Cortex of kidney (tissue), 1 donor: ENCODE measurements at places on chromosomes 4 and X.
A peak's percentile ranks its signal among the peaks of the same experiment; 100 is the strongest.

DNA sequence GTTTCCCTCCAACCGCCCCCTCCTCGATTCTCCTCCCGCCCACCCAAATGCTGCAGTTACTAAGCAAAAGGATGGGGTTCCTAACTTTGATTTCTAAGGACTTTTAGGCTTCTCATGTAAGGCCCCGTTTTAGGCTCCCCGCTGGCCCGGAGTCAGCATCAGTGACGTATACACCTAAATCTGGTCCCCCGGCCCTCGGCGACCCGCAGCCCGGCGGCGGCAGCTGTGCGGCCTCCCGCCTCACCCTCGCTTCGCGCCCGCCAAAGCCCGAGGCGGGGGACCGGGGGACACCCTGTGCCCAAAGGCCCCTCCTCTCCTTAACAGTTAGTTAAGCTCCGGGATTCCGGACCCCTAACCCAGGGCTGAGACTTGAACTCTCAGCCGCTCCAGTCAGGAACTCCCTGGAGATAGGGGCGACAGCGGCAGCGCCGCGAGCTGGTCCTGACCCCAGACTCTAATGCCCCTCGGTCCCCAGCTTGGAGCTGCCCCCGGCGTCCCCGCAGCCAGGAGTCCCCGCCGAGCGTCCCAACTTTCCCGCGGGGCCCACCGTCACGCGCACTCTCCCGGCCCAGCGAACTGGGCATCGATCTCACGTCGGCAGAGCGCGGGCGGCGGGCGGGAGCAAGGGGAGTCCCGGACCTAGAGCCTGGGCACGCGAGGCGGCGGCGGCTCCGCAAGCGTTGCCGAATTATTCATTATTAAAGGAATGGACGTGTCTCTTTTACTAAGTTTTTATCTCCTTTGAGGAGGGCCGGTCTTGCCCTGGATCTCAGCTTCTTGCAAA lies 1.5 kb upstream of the NR3C2 start:
- DNase-seq: no peak

GRCh38 chrX:64843224-64843623 lies 133.0 kb downstream of the ZC4H2 start:
- DNase-seq: no peak

GRCh38 chr4:151195801-151196200 lies 81.2 kb upstream of the PRSS48 start:
- no peak for DNase-seq

GRCh38 chr4:142129931-142130330 lies 493.5 kb downstream of the IL15 start:
- no peak for DNase-seq

- DNase-seq: no peak
Measured at GRCh38 chrX:77743720-77744119, 42.3 kb downstream of the ATRX start.

- no peak for DNase-seq
Measured at GRCh38 chrX:16103625-16104024, 19.7 kb upstream of the GRPR start.

- DNase-seq: no peak
Measured at GRCh38 chr4:42416017-42416416, 18.7 kb downstream of the SHISA3 start.

GRCh38 chrX:48978226-48978625 lies 6.6 kb upstream of the KCND1 start:
- DNase-seq: no peak

- DNase-seq: no peak
Measured at GRCh38 chrX:98068024-98068580, 1184.4 kb downstream of the RPA4 start.

DNA sequence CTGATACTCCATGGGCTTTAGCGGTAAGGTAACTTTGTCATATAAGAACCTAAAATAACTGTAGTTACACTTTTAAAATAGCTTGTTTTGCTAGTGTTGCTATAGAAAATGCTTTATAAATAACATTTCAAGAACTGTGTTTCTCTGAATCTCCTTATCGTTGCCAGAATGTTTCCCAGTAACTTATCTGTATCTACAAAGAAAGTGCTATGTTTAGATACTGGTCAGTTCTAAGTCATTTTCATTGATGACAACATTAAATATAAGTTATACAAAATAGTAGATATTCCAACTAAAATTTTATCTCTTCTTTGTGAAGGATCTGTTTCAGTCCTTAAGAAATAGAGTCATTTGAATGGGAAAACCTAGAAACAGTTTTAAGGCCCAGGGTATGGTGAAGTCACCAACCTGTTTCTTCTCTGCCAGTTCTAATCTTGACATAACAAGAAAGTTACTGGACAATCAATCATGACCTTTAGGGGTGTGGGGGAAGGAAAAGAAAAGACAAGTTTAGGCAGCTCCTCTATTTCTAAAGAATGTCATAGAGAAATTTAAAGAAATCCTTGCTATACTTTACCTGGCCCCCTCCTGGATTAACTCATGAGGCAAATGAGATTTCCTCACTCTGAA lies 425.9 kb downstream of the RPA4 start:
- DNase-seq: no peak

- DNase-seq: no peak
Measured at GRCh38 chr4:83212041-83212851, 72.4 kb downstream of the COQ2 start.

DNA sequence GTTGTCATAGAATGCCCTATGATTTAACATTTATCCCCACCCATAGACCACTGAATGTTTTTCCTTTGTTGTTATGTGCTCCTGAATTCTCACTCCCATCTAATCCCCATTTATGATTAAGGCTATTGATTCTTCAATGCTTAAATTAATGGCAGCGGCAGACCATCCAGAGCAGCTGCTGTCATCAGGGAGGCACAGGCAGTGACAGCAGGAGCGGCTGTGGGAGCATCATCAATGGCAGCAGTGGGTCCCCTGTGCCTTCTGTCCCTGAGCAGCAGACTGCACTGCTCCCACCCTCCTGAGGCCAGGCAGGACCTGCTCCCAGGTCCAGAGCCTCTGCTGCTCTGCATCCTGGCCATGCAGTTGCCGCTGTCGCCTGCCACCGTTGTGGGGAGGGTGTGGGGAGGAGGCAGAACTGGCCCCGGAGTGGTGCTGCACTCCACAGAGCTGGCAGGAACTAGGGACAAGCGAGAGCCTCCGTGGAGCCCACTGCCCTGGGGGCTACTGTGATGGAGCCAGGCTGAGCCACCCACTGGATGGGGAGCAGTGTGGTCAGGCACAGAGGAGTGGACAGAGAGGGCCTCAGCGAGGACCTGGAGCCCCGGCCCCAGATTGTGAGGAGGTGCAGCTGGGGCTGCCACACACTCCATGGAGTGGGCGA lies 29.0 kb downstream of the NAA11 start:
- DNase-seq: no peak

GRCh38 chr4:13705521-13706041 lies 78.1 kb upstream of the BOD1L1 start:
- DNase-seq: no peak

GRCh38 chr4:149766135-149766534 lies 49.5 kb downstream of the IQCM start:
- DNase-seq: no peak

- no peak for DNase-seq
Measured at GRCh38 chr4:188428935-188429334, 289.7 kb downstream of the TRIML1 start.

DNA sequence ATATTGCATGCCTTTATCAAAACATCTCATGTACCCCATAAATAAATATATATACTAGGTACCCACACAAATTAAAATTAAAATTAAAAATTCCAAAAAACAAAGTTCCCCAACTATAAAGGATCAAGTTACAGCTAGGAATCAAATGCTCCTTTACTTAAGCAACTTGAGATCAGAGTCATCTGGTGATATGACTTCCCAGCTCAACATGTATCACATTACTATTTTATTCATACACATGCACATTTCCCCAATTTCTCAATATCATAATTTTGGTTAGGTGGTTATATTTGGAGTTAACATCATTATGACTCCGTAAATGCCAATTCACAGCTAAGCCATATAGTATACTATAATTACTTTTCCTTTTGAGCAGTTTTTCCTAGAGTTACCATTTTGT lies 60.9 kb downstream of the CLOCK start:
- DNase-seq: no peak

DNA sequence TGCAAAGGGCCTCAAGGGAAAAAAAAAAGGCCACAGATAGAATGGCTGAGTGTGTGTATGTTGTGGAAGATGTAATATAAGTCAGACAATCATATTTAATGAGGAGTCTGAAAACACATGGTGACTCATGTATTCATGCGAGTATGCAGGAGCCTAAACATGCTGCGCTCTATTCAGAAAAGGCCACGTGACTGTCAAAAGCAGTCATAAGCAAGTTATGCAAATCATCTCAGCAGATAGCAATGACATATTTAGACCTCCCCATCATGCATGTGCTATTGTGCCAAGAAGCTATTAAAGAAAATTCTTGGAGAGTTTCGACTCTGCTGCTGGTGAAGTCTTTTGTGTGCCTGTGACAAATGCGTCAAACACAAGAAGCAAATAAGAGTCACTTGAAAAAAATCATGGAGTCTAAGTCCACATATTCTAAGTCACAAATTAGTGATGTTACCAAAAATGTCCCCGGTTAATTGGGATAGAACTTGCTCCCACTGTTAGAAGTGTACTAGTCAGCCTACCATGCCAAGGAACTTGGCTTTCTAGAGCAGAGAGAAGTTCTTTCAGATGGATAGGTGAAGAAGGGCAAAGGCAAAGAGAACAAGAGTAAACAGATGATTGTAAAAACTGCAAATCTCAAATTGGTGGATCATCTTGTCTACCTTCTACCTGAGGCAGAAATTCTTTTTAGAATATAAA lies 5.0 kb downstream of the LNX1 start:
- DNase-seq: no peak

DNA sequence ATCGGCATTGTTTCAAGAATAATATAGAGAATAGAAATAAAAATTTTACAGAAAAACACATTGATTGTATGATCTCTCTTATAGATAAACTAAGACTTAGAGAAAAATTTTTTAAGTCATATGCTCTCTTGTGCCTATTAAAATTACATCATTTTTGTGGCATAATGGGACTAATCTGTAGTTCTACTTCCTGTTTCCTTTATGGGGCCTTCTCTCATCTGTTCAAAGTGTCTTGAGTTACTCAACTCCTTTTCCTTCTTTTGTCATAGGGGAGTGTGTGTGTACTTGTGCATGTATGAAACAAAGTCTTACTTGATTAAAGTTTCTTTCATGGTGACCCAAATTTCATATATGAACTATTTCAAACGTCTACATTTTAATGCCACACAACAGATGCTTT lies 1448.9 kb upstream of the TENM3 start:
- no peak for DNase-seq

- DNase-seq: no peak
Measured at GRCh38 chrX:86805241-86805640, 657.0 kb downstream of the DACH2 start.

- no peak for DNase-seq
Measured at GRCh38 chrX:106484233-106484632, 127.5 kb upstream of the RADX start.

GRCh38 chrX:150966235-150966634 lies 16.9 kb upstream of the HMGB3 start:
- no peak for DNase-seq

GRCh38 chr4:47713129-47713834 lies 124.6 kb downstream of the CORIN start:
- DNase-seq: no peak

GRCh38 chr4:185128272-185129119 lies 14.6 kb upstream of the SLC25A4 start:
- peak; percentile 27 for DNase-seq

- DNase-seq: no peak
Measured at GRCh38 chr4:31283679-31284078, 563.5 kb downstream of the PCDH7 start.

GRCh38 chr4:79851625-79852304 lies 221.3 kb downstream of the ANTXR2 start:
- DNase-seq: no peak

GRCh38 chr4:158129694-158130093 lies 43.1 kb downstream of the GASK1B start:
- no peak for DNase-seq

- no peak for DNase-seq
Measured at GRCh38 chr4:102466298-102466697, 34.9 kb upstream of the NFKB1 start.

- no peak for DNase-seq
Measured at GRCh38 chr4:5797866-5798265, 86.9 kb downstream of the EVC start.

DNA sequence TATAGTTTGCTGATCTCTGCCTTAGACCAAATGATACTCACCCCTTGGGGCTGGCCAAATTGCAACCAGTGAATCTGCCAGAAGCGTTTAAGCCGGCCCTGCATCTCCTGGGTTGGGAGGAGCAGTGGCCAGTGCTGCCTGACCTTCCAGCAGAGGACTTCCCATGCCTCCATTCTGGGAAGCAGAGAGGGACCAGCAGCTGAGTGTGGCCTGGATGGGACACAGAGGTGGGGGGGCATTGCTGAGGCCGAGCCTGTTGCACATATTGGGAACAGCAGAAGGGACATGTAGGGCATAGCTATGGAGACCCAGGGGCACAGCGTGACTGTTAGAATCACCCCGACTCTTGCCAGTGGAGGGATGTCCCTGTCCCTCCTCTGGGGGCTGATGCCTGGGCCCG lies 93.3 kb downstream of the CPZ start:
- DNase-seq: no peak

DNA sequence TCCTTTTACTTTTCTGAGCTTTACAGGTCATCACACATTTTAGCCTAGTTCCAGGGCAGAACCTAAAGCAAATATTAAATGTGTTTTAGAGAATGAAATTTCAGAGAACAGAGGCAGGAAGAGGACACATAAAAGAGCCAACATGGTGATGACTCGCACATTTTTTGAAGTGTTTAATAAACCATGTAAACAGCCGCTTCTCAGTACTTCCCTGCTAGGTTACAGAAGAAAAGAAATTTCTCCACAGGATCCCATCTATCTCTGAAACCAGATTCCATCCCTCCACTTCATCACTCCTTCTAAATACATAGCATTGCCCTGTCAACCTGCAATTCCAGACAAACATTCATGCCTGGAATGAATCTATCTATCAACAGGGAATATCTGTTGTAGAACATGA lies 949.5 kb upstream of the PCDH7 start:
- DNase-seq: no peak

- DNase-seq: no peak
Measured at GRCh38 chr4:102625232-102625930, 124.2 kb downstream of the NFKB1 start.

GRCh38 chr4:186689476-186689875 lies 34.2 kb downstream of the FAT1 start:
- no peak for DNase-seq

DNA sequence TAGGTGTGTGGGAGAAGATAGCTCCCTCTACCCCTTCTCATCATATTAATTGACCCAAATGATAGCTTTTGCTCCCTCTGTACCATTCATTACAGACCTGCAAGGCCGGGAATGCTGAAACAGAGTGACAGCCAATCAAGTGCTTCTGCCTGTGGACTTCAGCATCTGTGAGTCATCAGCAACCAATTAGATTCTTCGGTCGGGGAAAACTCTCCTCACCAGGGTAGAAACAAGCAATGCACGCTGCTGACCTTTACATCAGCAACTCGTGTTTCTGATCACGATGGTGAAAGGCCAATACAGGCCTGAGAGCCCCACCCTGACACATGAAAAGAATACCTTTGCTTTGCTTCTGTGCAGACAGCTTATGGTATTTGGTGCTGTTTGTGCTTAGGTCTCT lies 347.2 kb upstream of the DDX53 start:
- DNase-seq: no peak

GRCh38 chrX:828411-828959 lies 197.9 kb downstream of the SHOX start:
- no peak for DNase-seq

GRCh38 chrX:31117266-31117665 lies 45.4 kb upstream of the FTHL17 start:
- DNase-seq: no peak

- no peak for DNase-seq
Measured at GRCh38 chr4:19327364-19327763, 924.3 kb upstream of the SLIT2 start.

GRCh38 chrX:71809886-71810285 lies 46.7 kb downstream of the CXorf49B start:
- DNase-seq: no peak
